ENCODE measurements at places on chromosomes 13 and 19.
A peak's percentile ranks its signal among the peaks of the same experiment; 100 is the strongest.

GRCh38 chr19:16678498-16678897 lies 17.6 kb downstream of the TMEM38A start:
- DNase-seq = no peak

- DNase-seq = no peak
These were observed 757 bp downstream of the FBN3 start for GRCh38 chr19:8148410-8149260.

- DNase-seq = peak; percentile 48
These were observed 24.6 kb upstream of the ZNF846 start for GRCh38 chr19:9793071-9793591.

- DNase-seq = no peak
These were observed 9.8 kb upstream of the SIGLEC8 start for GRCh38 chr19:51467864-51468544.

- DNase-seq = no peak
These were observed 42.7 kb downstream of the CAPN12 start for GRCh38 chr19:38701455-38702063.

DNA sequence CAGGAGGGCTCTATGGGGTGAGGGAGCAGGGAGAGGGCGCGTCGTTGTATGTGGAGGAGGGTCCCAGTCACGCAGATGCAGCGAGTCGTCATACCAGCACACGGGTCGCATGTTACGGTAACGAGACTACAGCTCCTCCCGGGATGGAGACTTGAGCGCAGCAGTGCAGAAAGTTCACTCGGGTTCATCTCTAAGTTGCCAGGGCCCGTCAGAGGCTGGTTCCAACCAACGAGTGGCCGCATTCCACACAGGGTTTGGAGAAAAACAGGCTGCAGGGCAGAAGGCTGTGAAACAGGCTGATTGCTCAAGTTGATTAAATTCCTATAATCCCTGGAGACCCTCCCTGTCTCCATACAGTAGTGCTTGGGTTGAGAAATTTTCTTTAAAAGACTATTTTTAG lies 21.9 kb upstream of the TTYH1 start:
- DNase-seq = no peak
